Activated T-helper 2 cell treated with anti-CD3 and anti-CD28 coated beads, Interferon-gamma antibody, Interleukin-2, Interleukin-4, amounts not matched to agents 10 μg/mL and 5 μg/mL and 100 μg/mL, durations not matched to agents 14 hours and 24 hours and 36 hours (primary cell): ENCODE measurements at places on chromosomes 12 and 14. TPM values are rescaled to one million over a fixed set of nuclear protein-coding genes. Genes with fewer than 3 reads are reported as not detected.

DNA sequence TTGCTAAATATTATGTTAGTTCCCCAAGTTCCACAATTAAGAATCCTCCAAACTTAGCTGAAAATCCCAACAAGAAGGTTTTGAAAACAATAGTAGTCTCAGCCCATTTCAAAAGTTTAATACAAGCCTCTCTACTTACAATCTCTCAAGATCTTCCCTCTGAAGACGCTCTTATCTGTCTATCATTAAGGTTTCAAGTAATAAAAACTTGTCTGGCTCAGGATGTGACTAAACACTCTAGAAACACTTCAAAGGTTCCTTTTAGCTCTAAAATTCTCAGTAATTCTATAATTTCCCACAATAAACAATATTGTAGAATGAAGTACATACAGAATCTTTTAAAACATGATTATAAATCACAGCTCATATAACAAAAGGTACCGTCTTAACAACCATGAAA, 16.3 kb downstream of the YAF2 start:
- DNase-seq = no peak

CLEC9A gene
- total RNA-seq = not detected in 2 replicates

EML1 gene
- 0.68 and 0.87 TPM in 2 replicates for total RNA-seq

GRCh38 chr12:12098691-12099015, 27.9 kb downstream of the BCL2L14 start:
- DNase-seq = no peak

DNA sequence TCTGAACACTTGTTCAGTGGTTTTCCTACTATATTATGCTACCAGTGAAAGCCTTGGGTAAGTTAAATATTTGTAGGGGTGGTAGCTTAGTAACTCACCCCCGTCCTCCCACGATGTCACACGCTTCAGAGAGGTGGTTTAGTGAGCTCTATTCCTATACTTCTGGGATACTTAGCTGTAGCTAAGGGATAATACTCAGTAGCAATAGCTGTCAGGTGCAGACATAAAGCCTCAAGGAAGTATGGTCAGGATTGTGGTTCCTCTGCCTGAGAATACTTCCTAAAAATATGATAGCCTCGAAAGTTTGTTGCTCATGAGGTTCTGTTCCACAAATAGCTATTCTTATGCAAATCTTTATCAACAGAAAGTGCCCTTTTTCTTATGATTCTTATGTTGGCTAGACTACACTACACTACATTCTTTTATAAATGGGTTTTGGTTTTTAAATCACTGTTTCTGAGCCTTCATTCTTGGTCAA, 11.9 kb downstream of the DLST start:
- DNase-seq = no peak

DNA sequence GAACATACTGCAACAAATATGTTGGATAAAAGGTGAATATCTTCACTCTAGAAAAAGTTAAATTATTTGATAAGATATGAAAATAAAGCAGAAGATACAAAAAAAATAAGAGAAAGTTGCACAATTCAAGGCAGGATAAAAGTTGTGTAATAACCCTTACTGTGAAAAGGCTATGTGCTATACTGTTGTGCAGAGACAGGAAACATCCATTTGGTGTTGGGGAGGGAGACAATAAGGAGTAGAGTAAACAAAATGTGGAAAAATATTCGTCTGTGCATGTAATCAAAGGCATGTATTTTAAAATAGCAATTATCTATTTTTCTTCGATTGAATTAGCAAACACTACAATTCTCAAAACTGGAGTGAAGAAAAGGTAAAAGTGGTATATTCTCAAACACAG, 34.8 kb downstream of the PTHLH start:
- DNase-seq = no peak
